ENCODE measurements at places on chromosomes 1 and 21.

GRCh38 chr1:54571803-54572541 is 23.9 kb downstream of the ACOT11 start:
- no peak for DNase-seq

GRCh38 chr1:59408608-59409240 is 111.8 kb downstream of the FGGY start:
- no peak for DNase-seq

DNA sequence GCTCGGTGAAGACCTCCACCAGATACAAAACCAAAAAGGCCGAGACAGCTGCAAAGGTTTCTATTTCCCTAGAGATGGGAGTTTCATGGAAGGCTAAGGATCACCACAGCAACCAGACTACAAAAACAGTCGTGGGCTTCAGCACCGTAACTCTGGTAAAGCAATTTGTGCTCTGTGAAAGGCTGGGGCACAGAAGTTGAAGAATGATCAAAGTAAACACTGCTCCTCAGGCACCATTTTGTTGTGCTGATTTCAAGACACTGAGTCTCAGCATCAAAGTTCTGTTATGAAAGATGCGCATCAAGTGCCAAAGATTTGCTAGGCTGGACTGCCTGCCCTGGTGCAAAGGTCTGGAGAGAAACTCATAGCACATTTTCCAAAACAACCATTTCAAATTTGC is 116.2 kb downstream of the TGFBR3 start:
- no peak for DNase-seq

DNA sequence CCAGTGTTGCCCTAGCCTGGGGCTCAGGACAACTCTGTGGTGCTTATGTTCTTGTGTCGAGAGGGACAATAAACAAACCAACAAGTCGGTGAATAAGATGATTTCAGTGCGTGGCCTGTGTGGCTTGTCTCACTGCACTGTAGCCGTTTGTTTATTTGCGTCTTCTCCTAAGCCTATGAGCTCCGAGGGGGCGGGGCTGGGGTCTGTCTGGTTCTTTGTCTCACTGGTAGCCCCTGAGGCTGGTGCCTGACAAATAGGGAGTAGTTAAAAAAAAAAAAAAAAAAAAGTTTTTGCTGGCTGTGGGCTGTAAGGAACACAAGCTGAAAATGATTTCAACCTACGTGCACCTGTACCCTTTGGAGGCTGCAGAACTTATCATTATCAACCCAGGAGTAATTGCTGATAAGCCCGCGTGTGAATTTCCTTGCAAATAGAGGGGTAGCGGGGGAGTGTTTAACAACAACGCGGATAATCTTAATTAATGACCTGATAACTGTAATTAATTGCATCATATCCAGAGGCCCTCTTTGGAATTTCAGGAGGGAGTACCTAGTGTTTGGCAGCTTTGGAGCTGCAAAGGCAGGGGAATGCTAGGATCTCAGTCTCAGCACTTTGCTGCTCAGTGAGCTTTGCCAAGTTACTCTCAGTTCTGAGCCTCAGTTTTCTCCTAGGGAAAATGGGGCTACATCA is 925 bp upstream of the ARHGEF10L start:
- DNase-seq, result no peak

DNA sequence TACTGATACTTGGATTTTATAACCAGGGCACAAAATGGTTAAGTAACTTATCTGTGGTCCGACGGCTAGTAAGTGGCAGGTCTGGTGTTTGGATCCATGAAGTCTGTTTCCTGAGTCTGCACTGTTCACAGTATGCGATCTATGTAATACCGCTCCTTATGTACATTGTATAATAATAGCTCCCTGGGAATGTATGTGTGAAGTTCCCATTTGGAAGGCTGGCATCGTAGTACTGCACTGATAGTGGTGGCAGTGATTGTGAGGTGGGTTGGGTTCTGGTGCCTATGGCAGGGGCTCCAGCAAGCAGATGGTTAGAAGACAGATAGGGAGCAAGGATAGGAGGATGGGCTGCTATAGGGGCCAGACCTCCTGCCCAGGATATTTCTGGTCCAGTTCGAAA is 25.3 kb downstream of the ITSN1 start:
- DNase-seq, result no peak

- no peak for DNase-seq
Observed at GRCh38 chr1:167512046-167512654, 6.2 kb downstream of the CD247 start.

GRCh38 chr1:15701784-15702183 is 17.7 kb downstream of the PLEKHM2 start:
- no peak for DNase-seq

GRCh38 chr1:8597455-8597854 is 220.0 kb downstream of the RERE start:
- DNase-seq, result no peak

DNA sequence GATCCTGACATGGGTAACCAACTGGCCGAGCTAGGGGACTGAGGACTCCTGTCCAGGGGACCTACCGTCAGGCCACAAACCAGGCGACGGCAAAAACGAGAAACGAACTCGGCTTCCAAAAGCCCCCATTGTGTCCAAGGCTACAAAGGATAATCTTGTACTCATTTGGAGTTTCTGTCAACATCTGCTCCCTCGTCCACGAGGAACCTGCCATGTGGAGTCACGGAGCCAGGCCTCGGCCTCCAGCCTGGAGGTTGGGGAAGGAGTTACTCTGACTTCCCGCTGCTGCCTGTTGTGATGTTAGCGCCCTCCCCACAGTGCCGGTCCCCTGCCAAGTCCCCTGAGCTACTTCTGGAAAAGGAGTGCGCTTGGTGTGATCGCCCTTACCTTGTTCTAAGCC is 7.3 kb downstream of the KRTAP10-1 start:
- DNase-seq, result no peak

- DNase-seq, result no peak
Observed at GRCh38 chr1:8211251-8211882, 106.5 kb upstream of the SLC45A1 start.

DNA sequence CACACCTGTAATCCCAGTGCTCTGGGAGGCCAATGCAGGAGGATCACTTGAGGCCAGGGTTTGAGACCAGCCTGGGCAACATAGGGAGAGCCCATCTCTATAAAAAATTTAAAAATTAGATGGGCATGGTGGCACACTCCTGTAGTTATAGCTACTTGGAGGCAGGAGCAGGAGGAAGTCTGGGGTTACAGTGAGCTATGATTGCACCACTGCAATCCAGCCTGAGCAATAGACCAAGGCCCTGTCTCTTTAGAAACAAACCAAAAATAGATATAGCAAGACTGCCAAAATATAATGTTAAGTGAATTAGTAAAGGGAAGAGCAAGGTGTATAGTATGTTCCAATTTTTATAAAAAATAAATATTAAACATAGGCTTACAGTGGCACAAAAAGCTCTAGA is 28.8 kb downstream of the PLEKHO1 start:
- DNase-seq, result no peak

GRCh38 chr1:212769459-212770167 is 22.0 kb downstream of the NSL1 start:
- no peak for DNase-seq

DNA sequence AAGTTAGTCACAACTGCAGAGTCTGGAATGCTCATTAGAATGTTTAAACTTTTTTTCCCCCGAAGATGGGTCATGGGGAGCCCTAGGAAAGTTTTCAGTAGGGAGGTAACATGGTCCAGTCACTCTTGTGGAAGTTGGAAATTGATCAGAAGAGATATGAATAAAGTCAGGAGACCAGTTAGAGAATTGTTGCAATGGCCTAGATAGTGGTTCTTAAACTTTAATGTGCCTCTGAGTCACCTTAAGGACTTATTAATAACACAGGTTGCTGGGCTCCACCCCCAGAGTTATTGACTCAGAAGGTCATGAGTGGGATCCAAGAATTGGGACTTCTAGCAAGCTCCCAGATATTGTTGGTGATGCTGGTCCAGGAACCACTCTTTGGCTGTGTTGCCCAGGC is 3.2 kb upstream of the TFAP2E start:
- DNase-seq, result no peak

GRCh38 chr1:248834343-248834940 is 3.6 kb upstream of the ZNF672 start:
- no peak for DNase-seq

DNA sequence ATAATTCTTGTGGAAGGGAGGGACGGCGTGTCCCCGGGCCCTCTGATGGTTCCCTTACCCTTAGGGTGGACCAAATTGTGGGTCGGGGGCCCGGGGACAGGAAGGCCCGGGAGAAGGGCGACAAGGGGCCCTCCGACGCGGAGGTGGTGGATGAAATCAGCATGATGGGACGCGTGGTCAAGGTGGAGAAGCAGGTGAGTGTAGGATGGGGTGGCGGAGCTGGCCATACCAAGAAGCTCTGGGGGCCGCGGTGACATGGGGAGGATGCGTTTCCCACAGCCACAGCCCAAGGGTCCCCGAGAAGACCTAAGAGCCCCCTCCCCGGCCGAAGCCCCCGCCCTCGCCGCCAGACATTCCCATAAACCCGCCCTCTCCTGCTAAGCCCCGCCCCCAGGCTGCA is 24.6 kb downstream of the CITED4 start:
- DNase-seq, result no peak

DNA sequence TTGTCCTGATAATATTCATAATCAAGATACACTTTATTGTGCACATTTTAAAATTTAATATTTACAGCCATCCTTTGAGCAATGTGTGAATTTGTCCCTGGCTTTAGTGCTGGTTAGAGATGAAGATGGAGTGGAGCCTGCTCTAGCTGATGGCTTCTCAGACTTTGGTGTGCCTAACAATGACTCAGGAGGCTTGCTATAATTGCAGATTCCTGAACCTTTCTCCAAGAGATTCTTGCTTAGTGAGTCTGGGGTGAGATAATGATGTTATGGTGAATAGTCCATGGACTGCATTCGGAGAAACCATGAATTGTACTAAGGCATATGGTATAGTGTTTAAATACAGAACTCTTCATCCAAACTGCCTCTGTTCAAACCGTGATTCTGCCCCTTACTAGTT is 307.1 kb downstream of the PAPPA2 start:
- no peak for DNase-seq

DNA sequence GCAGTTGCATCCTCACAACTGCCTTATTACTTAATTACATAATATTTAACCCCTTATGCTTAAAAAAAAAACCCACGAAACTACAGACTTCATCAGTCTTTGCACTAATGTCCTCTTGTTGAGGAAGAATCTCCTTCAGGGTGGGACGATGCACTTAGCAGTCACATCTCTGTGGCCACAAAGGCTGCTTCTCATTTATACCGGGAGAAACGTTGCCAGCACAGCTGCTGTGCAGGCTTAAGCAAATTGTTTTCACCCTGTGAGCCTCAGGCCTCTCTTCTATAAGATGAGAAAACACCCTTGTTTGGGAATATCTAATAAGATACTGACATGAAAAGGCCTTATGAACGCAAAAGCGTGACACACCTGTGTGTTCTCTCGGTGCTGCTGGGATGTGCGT is 2.9 kb upstream of the OBSCN start:
- DNase-seq, result no peak

- no peak for DNase-seq
Observed at GRCh38 chr21:45085700-45086099, 11.3 kb downstream of the ADARB1 start.

DNA sequence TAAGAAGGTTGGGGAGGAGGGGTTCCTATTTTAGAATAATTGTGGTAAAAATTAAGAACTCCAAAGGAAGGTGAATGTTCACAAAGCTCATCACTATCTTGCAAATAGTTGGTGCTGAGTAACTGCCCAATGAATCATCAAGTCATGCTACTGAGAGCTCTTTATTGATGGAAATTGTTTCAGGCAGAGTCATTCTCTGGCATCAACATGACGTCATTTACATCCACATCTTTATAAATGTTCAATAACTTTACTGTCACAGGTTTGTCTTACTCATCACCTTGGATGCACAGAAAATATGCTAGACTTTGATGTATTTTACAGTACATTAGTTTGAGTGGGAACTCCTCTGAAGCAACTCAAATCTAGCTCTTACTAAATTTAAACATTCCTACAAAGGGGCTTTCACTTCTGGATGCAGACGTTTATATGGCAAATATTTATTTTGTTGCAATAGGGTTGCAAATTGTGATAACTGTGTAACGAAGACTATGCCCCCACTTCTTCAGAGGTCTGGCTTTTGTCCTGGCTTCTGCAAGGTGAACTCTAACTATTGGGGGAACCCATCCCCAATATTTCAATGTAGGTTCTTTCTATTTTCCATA is 273.7 kb upstream of the AJAP1 start:
- peak; percentile 65 for DNase-seq

Data from RKO (cell line).